ENCODE measurements at places on chromosomes 3 and 15. TPM values are rescaled to one million over a fixed set of nuclear protein-coding genes. Genes with fewer than 3 reads are reported as not detected.

Gene SI
- total RNA-seq = 1.0 TPM

GRCh38 chr3:113261063-113261625 lies 49.8 kb downstream of the BOC start:
- no peak for DNase-seq

Gene GUCA1C
- not detected for total RNA-seq

GRCh38 chr3:46361408-46362283 lies 7.7 kb downstream of the CCR2 start:
- DNase-seq = no peak

DNA sequence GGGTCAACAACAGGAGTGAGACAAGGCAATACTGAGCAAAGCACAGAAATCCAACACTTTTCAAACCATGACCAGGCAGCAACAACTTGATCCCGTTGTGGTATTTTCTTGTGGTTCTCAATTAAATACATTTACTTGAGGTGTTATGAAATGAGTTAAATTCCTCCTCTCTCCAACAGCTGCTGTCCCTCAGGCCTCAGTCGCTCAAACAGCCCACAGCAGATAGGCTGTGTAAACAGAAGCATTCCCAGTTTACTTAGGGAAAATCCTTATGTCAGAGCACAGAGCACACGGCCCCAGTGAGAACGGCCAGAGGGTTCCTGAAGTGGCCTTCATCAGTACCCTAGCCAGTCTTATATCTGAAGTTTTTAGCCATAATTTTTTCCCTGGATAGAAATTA lies 359.9 kb downstream of the AGBL1 start:
- DNase-seq = no peak

GRCh38 chr3:73783811-73784210 lies 159.1 kb upstream of the PDZRN3 start:
- DNase-seq = no peak

- DNase-seq = no peak
Measured at GRCh38 chr3:56323986-56324420, 144.3 kb downstream of the ERC2 start.

DNA sequence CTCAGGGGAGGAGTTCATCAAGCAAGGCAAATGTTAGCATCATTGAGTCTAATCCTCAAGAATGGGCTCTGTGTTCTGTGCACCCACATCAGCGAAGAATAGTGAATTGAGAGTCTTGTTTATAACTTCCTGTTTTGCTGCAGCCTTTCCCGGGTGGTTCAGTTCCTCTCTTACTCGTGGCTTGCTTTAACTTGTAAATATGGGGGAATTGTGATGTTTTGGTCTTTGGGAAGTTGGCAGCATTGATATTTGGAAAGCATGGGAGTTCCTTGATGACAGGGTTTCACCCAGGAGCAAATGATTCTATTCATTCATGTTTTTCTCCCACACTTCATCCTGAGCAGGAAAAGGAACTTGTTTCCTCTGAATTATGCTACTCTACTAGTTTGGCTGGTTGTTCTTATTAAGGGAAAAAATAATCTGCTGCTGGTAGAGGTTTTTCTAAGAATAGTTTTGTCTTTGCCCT lies 40.4 kb downstream of the GPD1L start:
- no peak for DNase-seq

GRCh38 chr3:83092521-83093221 lies 1331.2 kb upstream of the GBE1 start:
- no peak for DNase-seq

GRCh38 chr3:20916951-20917606 lies 731.1 kb upstream of the SGO1 start:
- no peak for DNase-seq

- peak; percentile 71 for DNase-seq
Measured at GRCh38 chr15:68551296-68551635, 27.5 kb upstream of the CORO2B start.

Gene TRH
- total RNA-seq = not detected

Gene CPOX
- total RNA-seq = 14.7 TPM

DNA sequence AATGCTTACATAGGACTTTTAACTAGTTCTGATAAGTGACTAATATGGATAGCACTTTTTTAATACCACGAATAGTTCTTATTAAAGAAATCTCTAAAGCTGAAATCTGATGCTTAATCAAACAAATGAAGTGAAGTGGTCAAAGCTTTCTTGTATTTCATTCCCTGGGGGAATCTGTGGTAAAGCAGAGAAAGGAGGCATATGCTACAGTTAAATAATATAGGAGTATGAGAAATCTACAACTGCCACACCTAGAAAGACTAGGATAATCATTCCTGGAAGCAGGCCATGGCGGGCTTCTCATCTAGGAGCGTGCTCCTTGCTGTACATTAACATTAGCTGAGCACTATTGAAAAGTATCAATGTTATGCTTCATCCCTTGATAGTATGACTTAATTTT lies 835.7 kb downstream of the OTOL1 start:
- DNase-seq = no peak

DNA sequence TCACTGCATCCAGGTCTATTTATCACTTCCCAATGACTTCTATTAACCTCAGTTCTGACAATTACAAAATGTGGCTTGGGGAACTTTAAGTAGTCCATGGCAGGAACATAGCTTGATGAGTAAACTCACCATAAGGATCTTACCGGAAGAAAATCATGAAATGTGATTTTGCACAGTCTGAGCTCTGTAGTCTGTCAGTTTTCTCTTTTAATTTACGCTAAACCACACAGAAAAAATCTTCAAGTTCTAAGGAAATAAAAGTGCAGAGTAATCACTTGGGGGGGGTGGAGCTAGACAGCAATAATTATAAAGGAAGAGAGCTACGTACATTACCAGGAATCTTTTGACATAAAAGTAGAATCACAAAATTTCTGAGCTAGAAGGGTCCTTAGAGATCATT lies 9.2 kb downstream of the TBC1D5 start:
- no peak for DNase-seq

DNA sequence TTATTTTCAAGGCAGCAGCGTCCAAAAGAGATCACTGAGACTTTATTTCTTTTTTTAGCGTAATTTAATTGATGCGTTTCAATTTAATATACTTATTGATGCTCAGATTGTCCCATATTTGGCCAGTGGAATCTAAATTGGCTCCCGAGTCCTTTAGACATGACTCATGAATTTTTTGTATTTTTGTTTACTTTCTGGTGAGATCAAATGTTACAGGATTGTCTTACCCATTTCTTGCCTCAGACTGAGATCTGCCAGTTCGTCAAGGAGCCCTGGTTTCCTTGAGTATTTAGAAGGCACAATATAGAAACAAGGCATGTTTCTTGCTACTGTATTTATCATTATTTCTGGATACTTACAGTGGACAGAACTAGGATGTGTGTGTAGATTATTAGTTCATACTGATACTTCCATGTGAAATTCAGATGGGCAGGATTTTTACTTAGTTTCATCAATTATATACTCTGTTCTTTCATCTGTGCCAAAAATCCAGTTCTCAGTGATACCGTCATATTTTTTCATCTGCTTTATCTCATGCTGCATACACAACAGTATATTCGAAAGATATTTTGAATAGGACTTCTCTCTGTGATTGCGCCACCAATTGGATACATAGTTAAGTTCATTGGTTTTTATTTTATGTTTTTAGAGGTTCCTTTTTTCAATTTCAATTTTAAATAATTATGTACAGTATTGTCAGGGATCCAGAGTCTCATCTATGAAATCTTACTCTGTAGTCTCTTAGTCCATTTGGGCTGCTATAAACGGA lies 436.9 kb upstream of the C2CD4B start:
- no peak for DNase-seq

DNA sequence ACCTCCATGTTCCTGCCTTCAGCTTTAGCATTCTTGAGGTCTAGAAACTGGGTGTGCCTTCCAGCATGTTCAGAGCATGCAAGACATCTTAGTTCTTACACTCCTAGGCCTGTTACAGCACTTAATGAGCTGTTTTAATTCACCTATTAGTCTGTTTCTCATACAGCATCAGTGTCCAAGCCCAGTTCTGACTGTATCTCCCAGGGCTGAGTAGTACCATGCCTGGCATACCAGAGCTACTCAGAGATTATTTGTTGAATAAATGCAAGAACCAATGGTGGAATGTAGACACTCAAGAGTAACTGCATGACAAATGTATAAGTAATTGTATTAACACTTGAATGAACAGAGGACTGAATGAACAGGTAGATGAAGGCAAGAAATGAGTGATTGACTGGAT lies 61.8 kb upstream of the SCN5A start:
- no peak for DNase-seq

GRCh38 chr3:146274833-146275232 lies 23.9 kb upstream of the PLSCR4 start:
- DNase-seq = no peak

DNA sequence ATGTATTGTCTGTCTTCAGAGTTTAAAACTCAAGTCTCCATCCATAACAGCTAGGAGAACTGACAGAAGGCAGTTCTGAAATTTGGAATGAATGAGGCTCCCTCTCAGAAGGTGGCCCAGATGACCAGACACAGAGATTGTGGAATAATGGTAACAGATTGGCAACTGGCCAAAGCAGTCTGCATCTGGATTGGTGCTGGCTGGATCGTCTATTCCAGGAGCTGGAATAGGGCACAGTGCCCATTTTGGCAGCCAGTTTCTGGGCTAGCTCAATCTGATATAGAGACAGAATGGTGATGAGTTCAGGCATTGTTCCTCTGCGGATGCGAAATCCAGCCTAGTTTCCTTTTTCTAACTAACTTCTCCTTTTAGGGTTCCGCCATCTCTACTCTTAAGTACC lies 851.7 kb downstream of the PDCD6IP start:
- no peak for DNase-seq

DNA sequence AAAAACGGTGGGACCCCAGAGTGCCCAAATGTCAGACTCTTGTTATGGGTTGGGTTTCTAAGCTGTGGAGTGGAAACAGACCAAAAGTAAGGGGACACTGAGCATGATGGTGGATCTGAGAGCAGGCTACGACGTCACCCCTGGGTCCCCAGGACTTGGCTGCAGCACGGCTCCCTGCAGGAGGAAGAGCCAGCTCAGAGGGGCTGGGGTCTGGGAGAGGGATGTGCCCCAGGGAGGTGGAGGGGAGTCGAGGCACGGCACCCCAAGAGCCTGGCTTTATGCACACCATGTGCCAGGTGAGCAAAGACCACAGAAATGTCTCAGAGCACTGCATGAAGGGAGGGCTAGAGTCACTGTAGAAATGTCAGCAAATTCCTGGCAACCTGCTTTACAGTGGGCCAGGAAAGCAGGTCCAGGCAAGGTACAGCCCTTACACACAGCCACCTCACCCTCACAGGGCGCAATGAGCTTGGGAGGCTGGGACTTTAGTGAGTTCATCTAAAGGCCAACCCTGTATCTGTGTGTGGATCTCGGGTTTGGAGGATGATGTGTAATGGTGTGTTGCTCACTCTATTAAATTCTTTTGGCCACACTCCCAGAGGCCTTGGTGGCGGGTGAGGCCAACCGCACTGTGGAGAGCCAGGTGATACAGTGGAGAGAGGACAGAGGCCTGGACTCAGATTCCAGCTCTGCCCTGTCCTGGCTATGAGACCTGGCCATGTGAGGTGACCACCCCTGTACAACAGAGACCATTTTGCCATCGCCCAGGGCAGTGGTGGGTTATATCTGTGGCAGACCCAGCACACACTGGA lies 14.1 kb downstream of the CTSH start:
- DNase-seq = no peak

DNA sequence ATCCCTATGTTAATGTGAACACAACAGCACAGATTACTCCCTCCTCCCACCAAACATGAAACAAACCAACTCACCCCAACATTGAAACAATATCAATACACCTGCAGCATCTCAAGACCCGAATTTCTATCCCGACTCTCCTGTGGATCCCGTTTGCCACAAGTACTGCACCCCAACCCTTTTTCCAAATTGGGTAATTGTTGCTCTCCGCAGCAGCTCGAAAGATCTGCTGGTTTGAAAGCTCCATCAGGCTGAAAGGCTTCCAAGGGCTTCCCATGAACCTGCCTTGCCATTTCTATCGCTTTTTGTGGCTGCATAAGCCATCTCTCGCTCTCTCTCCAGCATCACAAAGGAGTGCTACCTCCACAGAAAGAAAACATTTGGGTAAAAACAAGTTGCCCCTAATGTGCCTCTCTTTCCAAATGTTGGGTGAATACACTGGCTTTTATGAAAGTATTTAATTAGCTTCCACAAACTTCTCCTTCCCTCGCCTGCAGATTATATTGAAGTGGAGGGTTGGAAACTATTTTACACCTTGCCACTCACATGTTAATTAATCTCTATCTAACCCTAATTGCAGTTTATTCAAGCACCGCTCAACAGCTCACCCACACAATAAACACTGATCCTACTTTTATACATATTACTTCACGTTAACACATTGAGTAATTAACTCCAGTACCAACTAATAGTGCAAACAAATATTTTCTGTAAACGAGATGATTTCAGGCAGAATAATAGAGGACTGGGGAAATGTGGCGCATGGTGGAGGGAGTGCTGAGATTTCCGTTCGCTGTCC lies 2.5 kb upstream of the FEZF2 start:
- DNase-seq = no peak

Gene P2RY12
- 5.7 TPM for total RNA-seq

Gene LNP1
- 1.3 TPM for total RNA-seq

Gene ZBBX
- total RNA-seq = not detected

Measured in mesenteric fat pad (tissue), 1 donor.